NCI-H345 (cell line): ENCODE measurements at places on chromosomes 16 and 17.

DNA sequence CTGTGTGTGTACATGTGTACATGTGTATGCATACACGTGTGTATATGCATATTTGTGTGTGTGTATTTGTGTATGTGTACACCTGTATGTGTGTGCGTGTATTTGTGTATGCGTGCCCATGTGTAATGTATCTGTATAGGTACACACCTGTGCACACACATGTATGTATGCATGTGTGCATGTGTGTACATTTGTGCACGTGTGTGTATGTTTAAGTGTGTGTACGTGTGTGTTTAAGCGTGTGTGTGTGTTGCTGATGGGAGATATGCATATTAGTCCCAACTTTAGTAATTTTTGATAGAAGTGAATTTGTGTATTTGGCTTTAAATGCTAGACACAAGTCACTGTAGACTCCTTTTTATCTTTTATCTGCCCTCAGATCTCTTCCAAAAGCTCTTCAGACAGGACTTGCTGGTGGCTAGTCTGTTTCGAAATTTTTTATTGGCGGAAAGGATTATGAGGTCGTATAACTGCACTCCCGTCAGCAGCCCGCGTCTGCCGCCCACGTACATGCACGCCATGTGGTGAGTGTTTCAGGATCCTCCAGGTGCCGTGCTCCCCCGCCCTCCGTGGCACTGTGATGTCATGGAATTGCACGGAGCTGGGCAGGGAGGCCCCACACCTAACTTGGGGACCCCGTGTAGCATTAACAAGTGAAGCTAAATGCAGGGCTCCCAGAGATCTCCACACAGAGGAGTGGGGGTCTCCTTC lies 168.8 kb upstream of the CHMP6 start:
- DNase-seq = no peak

- DNase-seq = no peak
These were observed 62.8 kb upstream of the GRIN2A start for GRCh38 chr16:10245002-10245401.

GRCh38 chr17:36920032-36921005 lies 17.0 kb upstream of the LHX1 start:
- DNase-seq = no peak

DNA sequence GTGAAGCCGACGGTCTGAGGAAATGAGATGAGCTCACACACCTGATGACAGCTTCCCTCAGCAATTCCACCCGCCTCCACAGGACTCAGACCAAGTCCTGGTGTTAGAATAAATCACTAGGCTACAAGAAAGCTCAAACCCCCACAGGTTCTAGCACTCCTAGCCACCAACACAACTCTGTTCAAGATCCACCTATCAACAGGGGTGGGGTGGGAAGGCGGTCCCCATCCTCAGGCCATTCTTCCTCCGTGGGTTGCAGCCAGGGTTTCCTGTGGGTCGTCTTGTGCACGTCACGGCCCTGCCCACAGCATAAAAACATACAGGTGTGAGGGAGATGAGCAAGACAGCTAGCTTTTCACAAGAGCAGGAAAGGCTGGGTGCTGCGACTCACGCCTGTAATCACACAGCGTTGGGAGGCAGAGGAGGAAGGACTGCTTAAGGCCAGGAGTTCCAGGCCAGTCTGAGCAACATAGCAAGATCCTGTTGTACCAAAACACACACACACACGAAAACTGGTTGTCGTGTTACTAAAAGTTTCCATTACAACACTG lies 81.1 kb downstream of the ANKRD11 start:
- DNase-seq = no peak

DNA sequence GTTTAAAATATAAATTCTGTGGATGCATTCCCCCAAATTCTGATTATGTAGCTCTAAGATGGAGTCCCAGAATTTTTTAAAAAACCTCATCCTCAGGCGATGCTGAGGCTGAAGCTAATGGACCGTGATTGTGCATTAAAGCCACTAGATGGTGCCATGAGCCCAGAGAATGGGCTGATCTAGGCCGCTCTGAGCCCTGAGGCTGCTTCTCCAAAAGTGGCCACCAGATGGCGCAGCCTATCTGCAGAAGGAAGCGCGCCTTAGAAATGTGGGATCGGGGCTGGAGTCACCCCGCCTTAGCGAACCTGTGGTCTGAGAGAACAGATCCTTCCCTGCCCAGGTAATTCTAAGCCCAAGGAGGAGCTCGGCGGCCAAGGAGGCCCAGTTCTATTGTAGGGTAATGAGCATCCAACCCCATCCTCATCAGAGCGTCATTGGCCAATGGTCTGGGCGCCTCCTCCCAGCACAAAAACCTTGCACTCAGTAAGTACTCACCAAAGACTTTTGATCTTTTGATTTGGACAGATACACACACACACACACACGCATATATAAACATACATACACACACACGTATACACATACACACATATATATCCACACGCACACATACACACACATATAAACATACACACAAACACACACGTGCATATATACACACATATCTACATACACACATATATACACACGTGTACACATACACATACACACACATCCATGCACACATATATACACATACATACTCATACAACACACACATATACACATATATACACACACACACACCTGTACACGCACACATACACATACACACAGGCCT lies 13.7 kb upstream of the MMP2 start:
- peak; percentile 76 for DNase-seq

DNA sequence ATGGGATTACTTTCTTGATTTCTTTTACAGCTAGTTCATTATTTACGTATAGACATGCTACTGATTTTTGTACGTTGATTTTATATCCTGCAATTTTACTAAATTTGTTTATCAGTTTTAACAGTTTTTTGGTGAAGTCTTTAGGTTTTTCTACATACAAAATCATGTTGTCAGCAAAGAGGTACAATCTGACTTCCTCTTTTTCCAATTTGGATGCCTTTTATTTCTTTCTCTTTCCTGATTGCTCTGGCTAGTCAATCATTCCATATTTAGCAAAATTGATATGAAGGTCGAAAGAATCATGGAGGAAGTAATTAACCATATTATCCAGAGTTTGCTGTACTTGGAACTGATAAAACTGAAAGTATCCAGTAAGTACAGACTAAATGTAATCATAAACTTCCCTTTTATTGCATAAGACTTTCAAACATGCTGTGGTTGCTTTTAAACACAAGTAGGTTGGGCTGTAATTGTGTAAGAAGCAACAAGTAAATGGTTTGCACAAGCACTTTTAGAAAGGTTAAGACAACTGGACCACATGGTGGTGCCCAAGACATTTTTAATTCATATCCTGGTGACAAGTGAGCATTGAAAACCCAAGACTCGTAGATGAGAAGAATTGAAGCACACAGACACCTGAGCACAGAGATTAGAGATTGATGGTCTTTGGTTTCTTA lies 8.4 kb downstream of the GDE1 start:
- DNase-seq = no peak
